ENCODE measurements at places on chromosomes 6 and 20. TPM values are rescaled to one million over a fixed set of nuclear protein-coding genes. Genes with fewer than 3 reads are reported as not detected.

The PROKR2 gene
- not detected for total RNA-seq

The TEAD3 gene
- total RNA-seq, result 67.7 TPM

The VSTM2L gene
- 3.0 TPM for total RNA-seq

The LIN28B gene
- not detected for total RNA-seq

The GNL1 gene
- total RNA-seq, result 27.2 TPM

The SLC35F1 gene
- 0.60 TPM for total RNA-seq

The NOX3 gene
- total RNA-seq, result not detected

The BMP2 gene
- 16.7 TPM for total RNA-seq

The RIPPLY2 gene
- total RNA-seq, result not detected

The DACT2 gene
- not detected for total RNA-seq

The SCGN gene
- total RNA-seq, result 3.6 TPM

The PRRT1 gene
- total RNA-seq, result not detected

The BHLHE23 gene
- total RNA-seq, result not detected

The MAN1A1 gene
- 52.7 TPM for total RNA-seq

The BFSP1 gene
- not detected for total RNA-seq

The CDSN gene
- total RNA-seq, result not detected

The CALHM5 gene
- total RNA-seq, result 3.8 TPM

The VWA7 gene
- total RNA-seq, result 8.1 TPM

The OPRM1 gene
- total RNA-seq, result not detected

The GABRR1 gene
- total RNA-seq, result not detected

The MMP24 gene
- total RNA-seq, result 0.32 TPM

The OR12D3 gene
- not detected for total RNA-seq

The CASS4 gene
- not detected for total RNA-seq

The FHL5 gene
- not detected for total RNA-seq

The SLC26A8 gene
- total RNA-seq, result not detected

The TP53TG5 gene
- total RNA-seq, result not detected

The HSPA1L gene
- not detected for total RNA-seq

The ZNF451 gene
- 52.3 TPM for total RNA-seq

The HLA-DMA gene
- 1.4 TPM for total RNA-seq

The TCF15 gene
- total RNA-seq, result not detected

The HLA-A gene
- 733 TPM for total RNA-seq

The TRIM31 gene
- 3.4 TPM for total RNA-seq

The XKR7 gene
- total RNA-seq, result not detected

The TFAP2B gene
- total RNA-seq, result not detected

The IL17A gene
- not detected for total RNA-seq

The PKIG gene
- 40.8 TPM for total RNA-seq

The LINC00237 gene
- total RNA-seq, result not detected

The FOXC1 gene
- 0.96 TPM for total RNA-seq

The HAO1 gene
- total RNA-seq, result not detected

The TGM2 gene
- 14.2 TPM for total RNA-seq

The TFAP2D gene
- not detected for total RNA-seq

The PGC gene
- total RNA-seq, result not detected

The LGSN gene
- total RNA-seq, result not detected

The PLEKHG1 gene
- total RNA-seq, result 63.6 TPM

The C20orf141 gene
- not detected for total RNA-seq

The HLA-DRB5 gene
- 5.2 TPM for total RNA-seq

The ALDH5A1 gene
- 8.4 TPM for total RNA-seq

The MCHR2 gene
- total RNA-seq, result not detected

The PBOV1 gene
- not detected for total RNA-seq

The ID4 gene
- 5.7 TPM for total RNA-seq

The MUC21 gene
- total RNA-seq, result not detected

The OR2B6 gene
- not detected for total RNA-seq
